Naive thymus-derived CD8-positive, alpha-beta T cell (primary cell): ENCODE measurements at places on chromosomes 2 and 18.
A peak's percentile ranks its signal among the peaks of the same experiment; 100 is the strongest.

DNA sequence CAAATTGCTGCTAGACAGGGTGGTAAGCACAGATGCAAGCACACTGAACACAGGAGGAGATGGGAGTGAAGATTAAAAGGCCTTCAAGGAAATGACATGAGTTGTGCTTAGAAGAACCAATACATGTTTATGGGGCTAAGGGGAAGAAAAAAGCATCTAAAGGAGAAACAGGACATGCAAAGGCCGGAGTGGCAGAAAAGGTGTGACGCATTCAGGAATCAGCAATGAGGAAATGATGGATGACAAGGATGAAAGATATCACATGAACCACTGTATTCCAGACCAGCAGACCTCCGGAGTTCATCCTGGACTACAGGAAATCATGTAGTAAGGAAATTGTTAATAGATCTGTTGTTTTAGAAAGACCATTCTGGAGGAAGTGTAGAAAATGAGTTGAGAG is 42.8 kb downstream of the PPP4R1 start:
- DNase-seq: no peak

- no peak for DNase-seq
These were observed 43.0 kb downstream of the TNFRSF11A start for GRCh38 chr18:62368100-62368499.

GRCh38 chr2:3146772-3147650 is 230.6 kb downstream of the EIPR1 start:
- DNase-seq: no peak

DNA sequence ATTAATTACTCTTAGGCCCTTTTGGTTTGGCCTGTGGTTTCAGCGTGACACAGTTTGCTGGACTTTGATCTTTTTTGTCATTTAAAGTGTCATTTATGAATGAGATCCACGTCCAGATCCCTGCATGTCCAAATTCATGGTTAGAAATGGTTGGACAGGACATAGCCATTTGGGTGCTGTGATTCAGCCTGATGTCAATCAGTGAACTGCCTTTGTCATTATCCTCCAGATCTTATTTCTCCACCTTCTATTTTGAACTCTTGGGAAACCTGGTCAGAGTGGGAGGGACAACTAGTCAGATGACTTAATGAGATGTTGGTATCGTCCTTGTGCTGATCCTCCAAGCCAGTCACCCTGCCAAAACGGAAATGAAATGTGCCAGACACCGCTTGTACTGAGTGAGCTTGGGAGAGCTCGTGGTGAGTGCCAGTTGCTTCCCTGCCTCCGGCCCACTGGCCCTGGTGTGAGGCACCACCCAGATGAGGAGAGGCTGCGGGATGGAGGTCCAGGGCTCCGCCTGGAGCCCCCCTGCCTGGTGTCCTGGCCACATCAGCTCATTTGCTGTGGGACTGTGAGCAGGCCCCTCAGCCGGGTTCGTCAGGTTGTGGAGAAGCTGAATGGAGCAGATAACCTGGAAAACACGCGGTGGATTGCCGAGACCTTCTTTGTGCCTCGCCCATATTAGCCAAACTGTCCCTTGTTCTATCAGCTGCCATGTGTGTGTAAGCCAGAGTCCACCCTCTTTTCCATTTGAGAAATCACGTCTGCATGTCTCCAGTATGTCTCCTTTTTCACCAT is 70.1 kb downstream of the DGKD start:
- no peak for DNase-seq

DNA sequence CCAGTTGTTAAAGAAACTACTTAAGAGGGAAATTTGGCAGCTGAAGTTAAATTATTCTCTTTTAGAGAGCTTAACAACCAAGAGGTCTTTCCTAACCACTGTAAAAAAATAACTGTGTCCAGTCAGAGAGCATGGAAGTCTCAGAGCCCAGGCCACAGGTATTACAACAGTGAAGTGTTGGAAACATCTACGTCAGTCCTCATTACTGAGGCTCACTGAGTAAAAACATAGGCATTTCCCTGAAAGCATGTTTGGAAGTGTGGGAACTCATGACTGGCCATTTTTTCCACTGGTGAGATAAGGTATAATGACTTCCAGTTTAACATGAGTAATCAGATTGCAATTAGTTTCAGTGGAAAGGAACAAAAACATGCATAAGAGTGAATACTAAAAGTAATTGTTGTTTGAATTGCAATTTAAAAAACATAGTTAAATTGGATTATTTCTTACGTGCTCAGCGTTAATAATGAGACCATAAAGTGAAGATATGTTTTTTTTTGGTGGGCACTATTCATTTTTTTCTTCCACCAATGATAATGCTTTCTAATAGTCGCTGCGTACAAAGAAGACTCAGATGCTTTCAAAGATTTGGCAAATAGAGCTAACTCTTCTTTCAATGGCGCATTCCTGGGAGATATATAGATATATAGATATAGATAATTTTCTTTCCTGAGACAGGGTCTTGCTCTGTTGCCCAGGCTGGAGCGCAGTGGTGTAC is 60.8 kb downstream of the EFEMP1 start:
- no peak for DNase-seq

DNA sequence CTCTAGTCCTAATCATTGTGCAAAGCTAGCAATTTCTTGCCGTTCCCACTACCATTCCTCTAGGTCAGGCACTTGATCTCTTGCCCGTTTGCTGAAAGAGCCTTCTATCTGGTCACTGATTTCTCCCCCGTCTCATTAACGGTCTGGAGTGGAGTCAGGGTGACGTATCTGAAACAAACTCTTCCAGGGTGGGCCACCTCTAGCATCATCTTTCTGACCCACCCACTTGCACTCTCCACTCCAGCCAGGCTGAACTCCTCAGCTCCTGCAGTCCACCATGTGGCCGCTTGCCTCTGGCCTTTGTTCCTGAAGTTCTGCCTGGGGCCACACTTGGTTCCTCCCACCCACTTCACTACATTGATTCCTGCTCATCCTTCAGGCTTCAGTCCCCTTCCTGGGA is 13.3 kb downstream of the BCL2 start:
- no peak for DNase-seq

DNA sequence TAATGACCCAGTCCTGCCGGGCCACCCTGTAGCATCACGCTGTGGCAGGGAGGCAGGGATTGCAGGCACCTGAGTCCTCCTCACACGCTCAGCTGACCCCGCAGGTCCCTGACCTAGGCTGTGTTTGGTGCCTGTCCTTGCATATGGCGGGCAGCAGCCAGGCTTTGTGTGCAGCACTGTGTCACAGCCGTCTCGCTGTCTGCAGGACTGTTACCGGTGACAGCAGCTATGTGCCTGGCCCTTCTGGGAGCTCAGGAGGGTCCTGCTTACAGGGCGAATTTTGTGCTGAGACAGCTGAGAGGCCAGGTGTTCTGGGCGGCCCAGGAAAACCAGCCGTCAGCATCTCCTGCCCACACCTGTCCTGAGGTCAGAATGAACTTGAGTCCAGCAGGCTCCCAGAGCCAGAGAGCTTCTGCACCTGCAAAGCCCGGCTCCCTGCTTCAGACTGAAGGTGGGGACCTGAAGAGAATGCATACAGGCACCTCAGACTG is 10.4 kb upstream of the ARID5A start:
- no peak for DNase-seq

DNA sequence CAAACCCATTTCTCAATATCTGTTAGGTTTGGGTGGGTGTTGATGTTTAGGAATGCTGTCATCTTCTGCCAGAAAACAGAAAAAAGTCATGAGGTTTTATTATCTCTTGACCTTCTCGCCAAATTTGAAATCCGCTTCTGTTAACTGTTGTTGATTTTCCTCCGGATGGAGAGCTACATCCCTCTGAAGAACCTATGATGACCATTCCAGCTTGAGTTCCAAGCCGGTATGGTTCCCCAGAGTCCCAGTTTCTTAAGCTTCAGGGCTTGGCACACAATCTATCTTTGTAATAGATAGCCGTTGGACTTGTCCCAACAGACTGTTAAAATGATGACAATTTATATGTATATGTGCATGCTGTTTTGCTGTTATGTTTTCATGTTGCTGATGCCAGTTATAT is 1201.0 kb downstream of the LRP1B start:
- no peak for DNase-seq

DNA sequence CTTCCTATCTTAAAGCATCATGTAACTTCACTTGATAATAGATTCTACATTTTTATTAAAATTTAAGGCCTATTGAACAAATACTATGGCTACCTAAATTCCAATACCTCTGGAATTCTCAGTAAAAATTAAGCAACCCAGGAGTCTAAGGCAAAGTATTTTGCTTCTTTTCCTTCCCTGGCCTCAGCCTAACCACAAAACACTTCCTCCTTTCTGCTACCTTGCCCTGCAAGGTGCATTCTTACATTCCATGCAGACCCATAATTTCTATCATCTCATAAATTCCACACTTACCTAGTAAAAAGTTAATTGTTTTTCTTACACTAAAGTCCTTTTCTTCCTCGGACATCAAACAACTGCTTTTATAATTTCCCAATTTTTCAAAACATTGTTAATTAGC is 3.7 kb downstream of the MBOAT2 start:
- no peak for DNase-seq

DNA sequence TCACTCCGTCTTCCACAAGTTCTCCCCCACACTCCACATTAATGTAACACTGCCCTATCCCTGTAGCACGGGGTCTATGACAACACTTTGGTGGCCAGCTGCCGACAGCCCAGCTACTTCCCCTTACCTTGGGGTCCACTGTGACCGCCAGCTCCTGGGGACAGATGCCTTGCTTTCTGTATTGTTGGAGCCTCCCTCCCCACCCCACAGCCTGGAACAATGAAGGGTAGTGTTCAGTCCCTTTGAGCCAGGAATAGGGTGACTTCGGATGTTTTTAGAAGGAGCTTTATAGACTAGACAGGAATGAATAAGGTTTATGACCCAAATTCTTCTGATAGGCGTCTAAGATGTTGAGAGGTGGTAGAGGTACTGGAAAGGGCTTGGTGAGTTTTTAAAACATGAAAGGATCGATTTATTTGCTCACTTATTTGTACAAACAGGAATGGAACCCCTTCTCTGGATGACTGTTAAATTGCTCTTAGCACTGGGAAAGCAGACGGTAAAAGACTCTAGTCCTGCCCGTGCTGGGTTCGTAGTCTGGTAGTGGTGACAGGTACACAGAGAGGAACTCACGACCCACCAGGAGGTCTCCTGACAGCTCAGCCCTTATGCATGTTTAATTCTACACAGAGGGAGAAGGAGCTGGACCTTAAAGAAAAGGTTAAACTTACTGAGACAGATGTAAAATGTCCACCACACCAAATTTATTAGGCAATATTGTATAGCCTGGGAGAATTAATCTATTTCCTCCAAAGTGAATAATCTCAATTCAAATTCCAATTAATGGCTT is 90.9 kb downstream of the MYCN start:
- DNase-seq: no peak

GRCh38 chr2:63056107-63057050 is 5.7 kb downstream of the OTX1 start:
- no peak for DNase-seq

GRCh38 chr2:201440182-201440581 is 11.1 kb downstream of the TRAK2 start:
- DNase-seq: no peak

GRCh38 chr2:235939471-235939870 is 228.7 kb downstream of the GBX2 start:
- DNase-seq: no peak

DNA sequence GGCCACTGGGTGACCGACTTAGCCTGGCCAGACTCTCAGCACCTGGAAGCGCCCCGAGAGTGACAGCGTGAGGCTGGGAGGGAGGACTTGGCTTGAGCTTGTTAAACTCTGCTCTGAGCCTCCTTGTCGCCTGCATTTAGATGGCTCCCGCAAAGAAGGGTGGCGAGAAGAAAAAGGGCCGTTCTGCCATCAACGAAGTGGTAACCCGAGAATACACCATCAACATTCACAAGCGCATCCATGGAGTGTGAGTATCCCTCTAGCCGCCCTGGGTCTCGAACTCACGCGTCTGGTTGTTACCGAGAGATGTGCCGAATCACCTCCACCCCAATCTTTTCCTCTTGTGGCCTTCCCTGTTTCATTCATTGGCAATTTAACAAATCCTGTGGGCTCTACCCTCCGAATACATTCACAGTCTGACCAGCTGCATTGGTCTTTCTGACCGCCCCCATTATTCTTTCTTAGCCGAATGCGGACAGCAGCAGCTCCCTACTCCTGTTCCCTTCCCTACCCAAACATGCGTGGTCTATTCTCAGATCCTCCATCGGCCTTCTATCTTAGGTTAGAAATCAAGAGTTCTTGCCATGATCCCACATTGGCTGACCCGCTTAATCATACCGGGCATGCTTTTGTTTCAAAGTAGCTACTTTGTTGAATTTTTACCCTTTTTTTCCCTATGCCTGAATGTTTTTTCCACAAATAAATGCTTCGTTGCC is 631 bp downstream of the RPL31 start:
- no peak for DNase-seq

GRCh38 chr2:79887747-79888374 is 375.0 kb downstream of the CTNNA2 start:
- DNase-seq: peak; percentile 27

- DNase-seq: no peak
These were observed 9.3 kb downstream of the ARMC9 start for GRCh38 chr2:231207734-231208133.

- no peak for DNase-seq
These were observed 125.1 kb downstream of the GPD2 start for GRCh38 chr2:156561326-156561725.

DNA sequence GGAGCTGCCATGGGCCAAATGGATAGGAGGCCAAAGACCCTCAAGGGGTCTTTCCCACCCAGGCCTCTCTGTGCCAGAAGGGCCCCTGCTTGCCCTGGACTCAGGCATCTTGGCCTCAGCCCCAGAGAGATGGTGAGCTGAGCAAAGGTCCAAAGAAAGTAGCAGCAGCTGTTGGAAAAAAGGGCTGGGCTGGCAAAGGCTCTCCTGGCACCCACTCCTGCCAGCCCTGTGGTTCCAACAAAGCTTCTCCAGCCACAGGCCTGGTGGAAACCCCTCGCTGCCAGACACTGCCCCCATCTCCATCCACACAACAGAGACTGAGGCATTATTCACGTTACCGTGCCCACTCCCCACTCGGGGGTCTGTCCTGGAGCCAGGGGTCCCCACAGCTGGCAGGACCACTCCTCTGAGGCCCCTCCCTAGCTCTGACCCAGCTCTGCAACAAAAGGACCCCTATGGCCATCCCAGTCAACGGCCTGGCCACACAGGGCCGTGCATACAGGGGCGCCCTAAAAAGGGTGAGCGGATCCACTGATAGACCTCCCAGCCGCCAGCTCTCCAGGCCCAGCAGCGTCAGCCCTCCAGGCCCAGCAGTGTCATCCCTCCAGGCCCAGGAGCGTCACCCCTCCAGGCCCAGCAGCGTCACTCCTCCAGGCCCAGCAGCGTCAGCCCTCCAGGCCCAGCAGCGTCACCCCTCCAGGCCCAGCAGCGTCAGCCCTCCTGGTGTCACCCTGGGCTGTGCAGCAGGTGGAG is 10.1 kb downstream of the BIN1 start:
- no peak for DNase-seq

- peak; percentile 81 for DNase-seq
These were observed 1.4 kb downstream of the LBH start for GRCh38 chr2:30232801-30233130.

DNA sequence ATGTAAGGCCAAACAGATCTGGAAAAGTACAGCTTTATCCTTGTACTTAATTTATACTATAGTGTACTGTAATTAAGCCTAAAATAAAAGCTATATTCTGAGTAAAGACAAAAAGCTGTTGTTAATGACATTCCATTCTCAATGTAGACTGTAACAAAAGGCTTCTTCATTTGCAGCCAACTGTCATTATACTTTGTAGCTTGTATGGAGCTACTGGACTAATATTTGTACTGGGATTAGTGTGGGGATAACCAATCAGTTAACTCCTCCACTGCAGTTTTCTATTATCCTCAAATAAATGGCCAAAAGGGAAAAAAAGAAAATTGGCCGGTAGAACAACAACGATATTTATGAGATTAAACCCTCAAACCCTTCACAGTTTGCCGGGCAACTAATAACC is 66.5 kb downstream of the STK39 start:
- DNase-seq: no peak
